ENCODE measurements at places on chromosomes 11 and 22.

DNA sequence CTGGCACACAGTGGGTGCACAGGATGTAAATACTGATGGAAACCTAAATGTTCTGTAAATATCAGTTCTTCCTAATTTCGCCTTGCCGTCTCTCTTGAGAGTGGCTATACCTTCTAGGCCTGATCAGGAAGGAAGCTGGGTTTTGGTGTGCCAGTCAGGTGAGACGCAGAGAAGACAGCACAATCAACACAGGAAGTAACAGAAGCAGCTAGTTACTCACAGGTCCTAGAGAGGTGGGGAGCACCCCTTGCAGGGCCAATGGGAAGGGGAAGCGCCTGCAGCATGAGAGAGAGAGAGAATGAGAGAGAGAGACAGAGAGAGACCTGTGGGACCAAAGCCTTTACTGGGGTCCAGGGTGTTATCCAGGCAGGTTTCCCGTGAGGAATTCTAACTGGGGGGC lies 80.8 kb downstream of the FBLN1 start:
- DNase-seq = peak; percentile 54

DNA sequence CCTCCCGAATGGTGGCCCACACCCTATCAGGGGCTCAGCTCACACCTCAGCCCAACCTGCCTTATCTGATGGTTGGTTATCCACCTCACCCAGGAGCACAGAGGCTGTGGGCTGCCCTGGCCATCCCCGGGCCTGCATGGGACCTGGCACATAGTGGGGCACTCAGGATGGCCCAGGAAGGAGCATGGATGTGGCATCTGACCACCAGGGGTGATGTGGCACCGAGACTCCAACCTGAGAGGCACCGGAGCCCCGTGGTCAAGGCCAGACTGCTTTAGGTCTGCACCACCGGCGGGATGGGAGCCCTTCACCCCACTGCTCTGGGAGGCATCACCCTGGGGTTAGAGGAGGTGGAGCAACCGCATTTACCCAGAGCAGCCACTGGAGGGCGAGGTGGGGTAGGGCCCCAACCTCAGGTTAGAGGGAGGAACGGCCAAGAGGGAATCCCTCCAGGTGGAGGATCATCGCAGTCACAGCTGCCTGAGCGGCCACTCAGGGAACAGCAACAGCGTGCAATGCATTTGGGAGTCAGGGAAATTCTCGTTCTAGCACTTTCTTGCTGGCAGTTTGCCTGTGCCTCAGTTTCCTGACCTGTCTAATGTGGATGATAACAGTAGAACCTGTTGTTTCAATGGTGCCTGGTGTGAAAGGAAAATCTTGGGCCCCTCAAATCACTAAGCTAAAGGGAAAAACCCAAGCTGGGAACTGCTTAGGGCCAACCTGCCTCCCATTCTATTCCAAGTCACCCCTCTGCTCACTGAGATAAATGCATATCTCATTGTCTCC lies 52.9 kb upstream of the CARS1 start:
- peak; percentile 33 for DNase-seq

GRCh38 chr22:39097098-39098020 lies at the start of gene APOBEC3H:
APOBEC3H (plus strand) TSS chr22:39097244; CDS start chr22:39100279, 3,035 bp downstream.
- DNase-seq = no peak

GRCh38 chr11:57819252-57819979 lies 57.8 kb downstream of the CTNND1 start:
- no peak for DNase-seq

- DNase-seq = no peak
These were observed 271.2 kb downstream of the TBC1D22A start for GRCh38 chr22:47033648-47034000.

DNA sequence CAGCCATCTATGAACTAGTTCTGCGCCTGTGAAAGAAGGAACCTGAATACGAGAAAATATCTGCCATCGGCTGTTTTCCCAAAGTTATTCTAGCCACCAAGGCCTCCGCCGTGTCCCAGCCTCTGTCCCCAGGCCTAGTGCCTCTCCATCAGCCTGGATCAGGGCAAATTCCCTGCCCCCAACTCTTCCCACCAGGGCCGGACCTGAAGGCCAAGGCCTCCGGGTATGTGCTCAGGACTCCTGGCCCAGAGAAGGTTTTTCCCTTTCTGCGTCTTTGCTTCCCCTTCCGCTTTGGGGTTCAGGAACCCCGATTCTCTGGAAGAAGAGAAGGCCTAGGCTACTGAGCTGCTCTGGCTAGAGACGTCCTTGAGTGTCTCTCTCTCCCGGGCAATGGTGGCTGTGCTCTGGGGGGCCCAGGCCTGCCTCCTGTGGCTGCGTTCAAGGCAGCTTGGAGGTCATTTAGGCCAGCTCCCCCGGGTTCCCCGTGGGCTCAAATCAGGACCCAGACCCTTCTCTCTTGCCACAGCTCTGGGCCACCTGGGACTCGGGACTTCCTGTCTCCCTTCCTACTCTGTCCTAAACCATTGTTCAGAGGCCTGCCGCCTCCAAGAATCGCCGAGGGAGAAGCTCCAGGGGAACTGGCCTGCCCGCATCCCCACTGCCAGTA lies 1.6 kb downstream of the ALX4 start:
- DNase-seq = no peak

DNA sequence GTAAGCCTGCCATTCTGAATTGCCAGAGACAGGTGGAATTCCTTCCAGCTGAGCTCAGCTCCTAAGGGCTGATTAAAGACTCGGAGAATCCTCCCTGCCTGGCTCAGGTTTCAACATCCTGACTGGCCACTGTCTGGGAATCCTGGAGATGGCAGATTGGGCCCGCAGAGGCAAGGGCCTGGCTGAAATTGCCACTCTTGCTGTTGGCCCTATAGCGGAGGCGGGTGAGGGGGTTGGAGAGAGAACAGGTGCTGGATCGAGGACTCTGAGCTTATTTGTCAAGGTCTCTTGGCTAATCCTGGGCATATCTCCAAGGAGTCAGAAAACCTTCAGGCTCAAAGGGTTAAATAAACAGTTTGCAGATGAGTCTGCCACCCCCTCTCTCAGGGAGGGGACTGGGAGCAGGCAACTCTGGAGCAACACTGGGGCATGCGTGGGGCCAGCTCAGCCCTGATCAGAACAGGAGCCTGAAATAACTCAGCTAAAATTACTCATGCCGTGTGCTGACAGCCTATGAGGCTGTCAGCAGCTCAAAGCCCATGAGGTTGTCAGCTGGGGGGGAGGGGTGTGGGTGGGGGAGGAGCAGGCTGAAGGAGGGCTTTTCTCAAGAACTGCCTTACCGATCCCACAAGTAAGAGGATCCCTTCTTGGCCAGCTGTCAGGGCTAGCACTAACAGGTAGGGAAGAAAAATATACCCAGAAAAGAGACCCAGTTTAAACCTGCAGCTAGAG lies 14.7 kb upstream of the MFRP start:
- DNase-seq = no peak

DNA sequence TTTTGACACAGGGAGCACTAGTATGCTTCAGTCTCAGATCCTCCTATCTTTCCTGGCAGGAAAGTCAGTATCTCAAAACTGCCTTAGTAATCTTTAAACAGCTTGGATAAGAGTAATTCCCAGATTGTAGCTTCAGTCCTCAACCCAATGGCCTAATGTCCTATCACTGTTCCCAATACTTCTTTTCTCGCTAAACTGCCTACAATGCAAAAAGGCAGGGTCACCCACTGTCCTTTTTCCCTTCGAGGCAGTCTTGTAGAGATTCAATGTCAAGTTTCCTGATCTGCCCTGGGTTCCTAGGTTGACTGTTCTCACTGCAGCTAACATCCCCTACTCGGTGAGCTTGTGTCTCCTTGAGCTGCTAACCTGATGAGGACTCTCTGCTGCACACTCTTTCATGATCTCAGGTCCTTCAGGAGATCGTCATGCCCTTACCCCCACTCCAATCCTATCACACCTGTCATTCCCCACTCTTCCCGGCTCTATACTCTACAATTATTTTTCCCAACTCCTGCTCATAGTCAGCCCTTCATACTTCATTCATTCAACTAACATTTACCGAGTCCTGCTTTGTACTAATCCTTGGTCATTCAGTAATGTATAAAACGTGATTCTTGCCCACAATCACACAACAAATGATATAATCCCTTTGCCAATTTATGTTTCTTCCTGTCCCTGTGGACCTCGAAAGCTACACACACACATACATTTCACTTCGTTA lies 904 bp downstream of the C2CD3 start:
- DNase-seq = no peak

- DNase-seq = no peak
These were observed 39.4 kb upstream of the RBX1 start for GRCh38 chr22:40911772-40912171.

GRCh38 chr11:108101090-108101775 lies 20.1 kb upstream of the ACAT1 start:
- DNase-seq = no peak

GRCh38 chr11:2248762-2249161 lies 21.6 kb downstream of the ASCL2 start:
- no peak for DNase-seq

GRCh38 chr11:26823963-26824362 lies 102.1 kb upstream of the SLC5A12 start:
- DNase-seq = no peak

DNA sequence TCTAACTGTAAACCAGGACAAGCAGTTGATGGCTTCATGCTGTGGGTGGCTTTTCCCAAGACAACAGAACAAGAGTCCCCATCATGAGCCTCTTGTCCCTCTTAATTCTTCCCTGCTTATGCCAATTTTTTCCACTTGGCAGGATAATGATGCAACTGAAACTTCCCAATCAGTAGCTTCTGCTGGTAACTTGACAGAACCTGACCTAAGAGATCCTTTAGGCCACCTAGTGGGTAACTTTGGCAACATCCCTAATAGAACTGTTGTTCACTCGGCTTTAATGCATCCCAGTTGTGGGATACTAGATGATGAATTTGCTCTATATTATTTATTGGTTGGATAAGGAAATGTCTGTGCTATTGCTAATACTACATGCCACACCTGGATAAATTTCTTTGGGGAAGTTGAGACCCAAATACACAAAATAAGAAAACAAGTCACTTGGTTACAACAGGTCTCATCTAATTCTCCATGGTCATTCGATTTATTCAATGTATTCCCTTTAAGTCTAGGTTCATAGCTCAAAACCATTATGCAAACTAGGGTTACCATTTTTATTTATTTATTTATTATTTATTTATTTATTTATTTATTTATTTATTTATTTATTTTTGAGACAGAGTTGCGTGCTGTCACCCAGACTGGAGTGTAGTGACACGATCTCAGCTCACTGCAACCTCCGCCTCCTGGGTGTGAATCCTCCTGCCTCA lies 41.4 kb upstream of the NFAM1 start:
- peak; percentile 55 for DNase-seq

DNA sequence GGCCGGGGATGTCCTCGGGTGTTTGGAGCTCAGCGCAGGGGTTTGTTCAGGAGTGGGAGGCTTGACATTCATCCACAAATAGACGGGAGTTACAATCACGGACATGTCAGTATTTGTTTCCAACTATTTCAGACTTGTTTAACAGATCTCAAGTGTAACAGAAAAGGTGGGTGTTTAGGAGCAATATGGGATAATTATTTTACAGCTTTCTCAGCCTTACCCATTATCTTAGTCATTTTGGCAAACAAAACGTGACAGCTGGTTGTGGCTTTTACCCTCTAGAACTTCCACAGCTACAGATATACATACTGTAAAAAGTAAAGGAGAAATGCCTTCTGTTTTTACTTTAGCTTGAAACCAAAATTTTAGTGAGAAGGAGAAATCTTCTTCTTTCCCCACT lies 178.7 kb upstream of the TMEM45B start:
- DNase-seq = no peak

DNA sequence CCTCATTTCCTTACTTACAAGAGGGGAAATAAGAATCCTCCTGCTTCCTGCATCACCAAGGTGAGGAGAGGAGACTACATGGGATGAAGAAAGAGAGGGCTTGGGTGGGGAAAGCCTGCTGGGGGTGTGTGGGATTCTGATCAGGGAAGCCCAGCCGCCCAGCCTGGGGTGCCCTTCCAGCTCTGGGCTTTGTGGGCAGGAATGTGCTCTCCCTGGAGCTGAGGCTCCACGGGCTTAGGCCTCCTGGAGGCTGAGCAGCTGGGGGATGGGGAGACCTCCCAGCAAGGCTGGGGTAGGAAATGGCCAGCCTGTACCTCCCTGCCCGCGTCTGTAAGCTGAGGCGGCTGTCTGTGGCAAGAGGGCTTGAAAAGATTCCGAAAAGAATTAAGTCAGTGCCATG lies 206.1 kb downstream of the GRIK4 start:
- no peak for DNase-seq

DNA sequence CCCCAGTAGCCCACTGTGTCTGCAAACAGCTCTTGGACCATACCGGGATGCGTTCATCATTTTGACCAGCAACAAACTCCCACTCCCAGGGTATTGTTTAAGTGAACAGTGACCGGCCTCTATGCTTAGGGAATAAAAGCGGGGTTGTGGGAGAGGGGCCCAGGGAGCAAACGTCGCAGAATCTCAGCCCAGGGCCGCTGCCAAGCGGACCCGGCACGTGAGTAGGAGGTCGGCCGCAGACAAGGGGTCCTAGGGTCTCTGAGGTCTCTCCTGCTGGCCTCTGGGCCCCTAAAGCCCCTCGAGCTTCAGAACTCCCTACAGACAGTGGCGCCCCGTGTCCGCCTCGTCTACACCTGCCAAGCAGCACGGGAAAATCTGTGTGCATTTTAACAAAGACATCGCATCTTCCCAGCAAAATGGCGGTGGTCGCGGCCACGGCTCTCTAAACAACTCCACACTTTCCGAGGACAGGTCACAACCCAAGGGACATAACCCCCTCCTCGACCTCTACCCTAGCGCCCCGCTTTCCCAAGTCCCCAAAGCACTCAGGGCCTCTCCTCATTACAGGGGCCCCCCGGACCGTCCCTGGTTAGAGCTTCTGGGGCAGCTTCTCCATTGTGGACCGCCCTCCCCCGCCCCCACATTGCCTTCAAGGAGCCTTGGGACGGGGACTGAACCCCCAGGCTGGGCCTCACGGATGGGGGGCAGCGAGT lies 3.9 kb upstream of the GCAT start:
- no peak for DNase-seq

GRCh38 chr11:133409799-133410198 lies 122.5 kb downstream of the OPCML start:
- no peak for DNase-seq

- DNase-seq = no peak
These were observed 2413.8 kb upstream of the RAG2 start for GRCh38 chr11:39011797-39012196.

DNA sequence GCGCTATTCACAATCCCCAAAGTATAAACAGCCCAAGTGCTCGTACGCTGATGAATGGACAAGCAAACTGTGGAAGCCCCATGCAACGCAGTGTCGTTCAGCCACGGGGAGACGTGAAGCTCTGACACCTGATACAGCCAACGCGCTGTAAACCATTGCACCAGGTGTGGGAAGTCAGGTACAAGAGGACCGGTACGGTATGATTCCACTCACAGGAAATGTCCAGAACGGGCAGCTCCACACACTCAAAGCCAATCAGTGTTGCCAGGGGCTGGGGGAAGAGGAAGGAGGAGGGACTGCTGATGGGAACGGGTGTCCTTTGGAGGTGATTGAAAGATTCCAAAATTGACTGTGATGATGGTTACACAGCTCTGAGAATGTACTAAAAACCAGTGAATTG lies 64.5 kb downstream of the BRD1 start:
- no peak for DNase-seq
